Neural crest cell (in vitro differentiated cells): ENCODE measurements at places on chromosomes 12 and 14. TPM values are rescaled to one million over a fixed set of nuclear protein-coding genes. Genes with fewer than 3 reads are reported as not detected.

The C12orf50 gene
- 0.30 and 0.37 TPM in 2 replicates for total RNA-seq

The SDSL gene
- 1.5 and 3.3 TPM in 2 replicates for total RNA-seq

The ADAMTS20 gene
- total RNA-seq = 1.8 and 2.0 TPM in 2 replicates

DNA sequence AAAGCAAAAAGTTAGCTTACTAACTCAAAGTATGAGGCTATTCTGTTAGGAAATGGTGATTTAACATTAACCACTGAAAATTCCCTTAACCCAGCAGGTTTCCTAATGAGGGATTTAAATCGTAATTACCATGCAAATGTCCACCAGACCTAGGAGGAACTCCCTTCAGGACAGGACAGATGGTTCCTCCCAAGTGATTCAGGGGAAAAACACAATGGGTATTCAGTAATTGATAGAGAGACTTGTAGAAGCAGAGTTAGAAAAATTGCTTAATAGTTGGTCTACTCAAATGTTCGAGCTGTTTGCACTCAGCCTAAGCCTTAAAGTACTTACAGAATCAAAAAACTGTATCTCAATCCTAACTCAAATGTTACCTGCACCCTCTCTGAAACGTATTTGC, 21.6 kb downstream of the RERGL start:
- DNase-seq = no peak

- no peak for DNase-seq
Measured at GRCh38 chr14:69789118-69789640, 7.9 kb downstream of the SLC10A1 start.

- DNase-seq = no peak
Measured at GRCh38 chr12:107929436-107929835, 154.9 kb downstream of the ASCL4 start.

GRCh38 chr12:132164426-132164825, 20.2 kb downstream of the NOC4L start:
- DNase-seq = no peak

DNA sequence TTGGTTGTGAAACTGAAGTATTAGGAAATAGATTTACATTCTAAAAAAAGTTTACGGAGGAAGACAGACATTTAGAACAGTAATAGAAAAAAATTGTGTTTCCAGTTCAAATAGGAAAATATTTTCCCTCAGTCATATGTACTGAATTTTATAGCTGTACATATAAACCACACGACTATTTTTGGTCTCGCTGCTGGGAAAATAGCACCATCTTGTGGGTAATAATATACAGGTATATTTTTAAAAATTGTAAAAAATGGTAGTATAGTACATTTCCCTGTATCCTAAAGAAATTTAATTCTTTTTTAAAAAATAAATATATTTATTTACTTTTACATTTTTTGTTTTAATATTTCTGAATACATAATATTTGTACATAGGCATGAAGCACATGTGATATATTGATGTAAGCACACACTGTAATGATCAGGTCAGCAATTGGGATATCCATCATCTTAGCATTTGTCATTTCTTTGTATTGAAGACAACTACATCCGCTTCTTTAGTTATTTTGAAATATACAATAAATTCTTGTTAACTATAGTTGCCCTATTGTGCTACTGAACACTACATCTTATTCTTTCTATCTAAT, 168.6 kb downstream of the ALX1 start:
- no peak for DNase-seq

DNA sequence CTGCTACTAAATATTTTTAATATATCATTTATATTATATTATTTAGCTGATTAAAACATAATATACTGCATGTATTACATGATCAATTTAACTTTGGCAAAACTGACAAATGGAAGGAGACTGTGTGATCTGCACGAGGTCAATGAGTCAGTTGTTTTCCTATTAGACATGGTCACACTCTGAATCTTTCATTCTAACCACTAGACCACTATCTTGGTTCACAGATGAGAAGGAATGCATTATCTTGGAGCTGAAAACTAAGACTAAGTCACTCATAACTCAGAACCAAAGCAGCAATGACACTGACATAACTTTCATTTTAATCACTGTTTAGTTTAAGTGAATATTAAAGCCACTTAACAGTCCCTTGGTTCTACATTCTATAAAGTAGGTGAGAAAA, 37.4 kb downstream of the GNPTAB start:
- DNase-seq = no peak
